GM23248 (cell line): ENCODE measurements at places on chromosomes 6 and 20. TPM values are rescaled to one million over a fixed set of nuclear protein-coding genes. Genes with fewer than 3 reads are reported as not detected.

- H3K27me3 ChIP-seq: no peaks in the 10 kb centered on the region
- H3K27ac ChIP-seq: no peak overlapping the region
- DNase-seq: no peak
- H3K4me1 ChIP-seq: no peaks in the 10 kb centered on the region
These were observed 4.6 kb upstream of the SFT2D1 start for GRCh38 chr6:166346965-166347364.

The NSFL1C gene
- total RNA-seq: 22.2 and 32.0 TPM in 2 replicates

DNA sequence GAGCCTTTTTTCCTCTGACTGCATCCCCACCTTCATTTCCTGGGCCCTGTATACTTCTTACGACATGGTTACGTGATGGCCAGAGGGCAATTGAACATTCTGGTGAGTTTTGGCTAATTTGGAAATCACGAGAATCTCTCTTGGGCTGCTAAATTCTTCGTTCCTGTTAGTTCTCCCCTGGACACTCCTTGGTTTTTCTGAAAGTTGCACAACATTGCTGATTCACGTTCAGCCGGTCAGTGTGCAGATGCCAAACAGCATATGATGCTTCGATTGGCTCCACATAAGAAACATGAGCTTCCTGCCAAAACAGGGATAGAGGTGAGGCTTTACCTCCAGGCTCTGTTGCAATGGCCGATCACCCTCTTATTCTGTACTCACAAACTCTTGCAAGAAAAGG lies 119.4 kb upstream of the LY86 start:
- DNase-seq: peak; percentile 32
- no peaks in the 10 kb centered on the region for H3K4me1 ChIP-seq
- H3K36me3 ChIP-seq: no peaks in the 10 kb centered on the region
- no peaks in the 10 kb centered on the region for H3K27me3 ChIP-seq
- H3K4me3 ChIP-seq: no peak overlapping the region
- no peak overlapping the region for H3K27ac ChIP-seq

- H3K4me1 ChIP-seq: peaks cover 5% of the 10 kb centered on the region; the same call in 1 of the 2 replicates
- no peak overlapping the region for H3K4me3 ChIP-seq
- H3K27me3 ChIP-seq: peaks cover 18% of the 10 kb centered on the region; the same call in 1 of the 2 replicates
- no peak overlapping the region for H3K27ac ChIP-seq
- DNase-seq: no peak
These were observed 38.6 kb upstream of the NOL4L start for GRCh38 chr20:32623667-32624157.

DNA sequence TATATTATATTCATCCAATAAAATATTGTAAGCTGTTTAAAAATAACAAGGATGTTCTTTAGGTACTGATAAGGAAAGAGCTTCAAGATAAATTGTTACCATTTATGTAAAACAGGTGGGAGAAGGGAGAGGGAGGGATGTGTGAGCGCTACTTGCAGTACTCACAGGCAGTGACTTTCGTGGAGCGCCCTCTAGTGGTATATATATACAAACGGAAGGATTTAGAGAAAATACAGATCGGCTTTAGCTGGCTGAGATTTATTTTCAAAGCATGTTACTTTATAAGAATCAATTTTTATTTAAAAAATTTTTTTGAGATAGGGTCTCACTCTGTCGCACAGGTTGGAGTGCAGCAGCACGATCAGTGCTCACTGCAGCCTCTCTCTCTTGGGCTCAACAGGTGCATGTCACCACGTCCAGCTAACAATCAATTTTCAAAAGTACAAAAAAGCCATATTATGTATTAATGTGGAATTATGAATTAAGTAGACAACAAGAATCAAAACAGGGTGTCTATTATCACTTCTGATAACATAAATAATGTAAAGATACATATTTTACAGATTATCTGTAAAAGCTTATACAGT lies 3.3 kb upstream of the MOG start:
- no peak overlapping the region for H3K4me3 ChIP-seq
- peak; percentile 76 for DNase-seq
- no peak overlapping the region for H3K27ac ChIP-seq
- peaks cover 9% of the 10 kb centered on the region for H3K27me3 ChIP-seq

- H3K4me3 ChIP-seq: peak within 1 kb of the TSS; percentile 78
- no peaks in the 10 kb centered on the region for H3K27me3 ChIP-seq
- peaks cover 14% of the 10 kb centered on the region for H3K4me1 ChIP-seq
- no peaks in the 10 kb centered on the region for H3K36me3 ChIP-seq
These were observed at the start of gene ZBTB12 for GRCh38 chr6:31901953-31902643. ZBTB12 (minus strand) TSS chr6:31902086; CDS start chr6:31901305, 781 bp downstream.

DNA sequence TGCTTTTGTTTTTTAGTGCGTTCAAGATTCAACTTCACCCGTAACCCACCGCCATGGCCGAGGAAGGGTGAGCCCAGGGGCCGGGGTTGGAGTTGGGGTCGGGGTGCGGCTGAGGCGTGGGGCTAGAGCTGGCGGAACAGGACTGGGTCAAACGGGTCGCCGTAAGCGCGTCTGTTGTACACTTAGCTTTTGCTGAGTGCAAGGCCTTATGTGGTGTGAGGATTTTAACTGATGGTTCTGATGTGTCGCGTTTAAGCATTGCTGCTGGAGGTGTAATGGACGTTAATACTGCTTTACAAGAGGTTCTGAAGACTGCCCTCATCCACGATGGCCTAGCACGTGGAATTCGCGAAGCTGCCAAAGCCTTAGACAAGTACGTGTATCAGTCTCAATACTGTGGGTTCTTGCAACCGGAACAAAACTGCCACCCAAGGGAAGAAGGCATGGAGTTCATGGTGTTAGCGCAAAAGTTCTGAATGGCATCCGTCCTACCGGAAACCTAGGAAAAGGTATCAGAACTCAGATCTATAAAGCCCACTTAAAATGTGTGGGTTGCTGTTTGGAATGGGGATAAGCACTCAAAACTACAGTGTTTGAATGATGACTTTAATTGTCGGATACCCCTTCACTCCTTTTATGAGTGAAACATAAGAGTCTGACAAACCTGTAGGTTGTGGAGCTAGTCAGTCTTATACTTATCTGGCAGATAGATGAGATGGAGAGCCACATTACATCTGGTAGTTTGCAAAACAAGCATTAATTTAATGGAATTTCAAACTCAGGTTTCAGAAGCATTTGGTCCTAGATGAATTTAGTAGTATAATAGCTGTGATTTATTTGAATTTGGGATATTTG lies 574 bp downstream of the RPS12 start:
- peaks cover 29% of the 10 kb centered on the region for H3K4me1 ChIP-seq
- H3K27me3 ChIP-seq: no peaks in the 10 kb centered on the region
- H3K4me3 ChIP-seq: peak overlapping the region; percentile 97

DNA sequence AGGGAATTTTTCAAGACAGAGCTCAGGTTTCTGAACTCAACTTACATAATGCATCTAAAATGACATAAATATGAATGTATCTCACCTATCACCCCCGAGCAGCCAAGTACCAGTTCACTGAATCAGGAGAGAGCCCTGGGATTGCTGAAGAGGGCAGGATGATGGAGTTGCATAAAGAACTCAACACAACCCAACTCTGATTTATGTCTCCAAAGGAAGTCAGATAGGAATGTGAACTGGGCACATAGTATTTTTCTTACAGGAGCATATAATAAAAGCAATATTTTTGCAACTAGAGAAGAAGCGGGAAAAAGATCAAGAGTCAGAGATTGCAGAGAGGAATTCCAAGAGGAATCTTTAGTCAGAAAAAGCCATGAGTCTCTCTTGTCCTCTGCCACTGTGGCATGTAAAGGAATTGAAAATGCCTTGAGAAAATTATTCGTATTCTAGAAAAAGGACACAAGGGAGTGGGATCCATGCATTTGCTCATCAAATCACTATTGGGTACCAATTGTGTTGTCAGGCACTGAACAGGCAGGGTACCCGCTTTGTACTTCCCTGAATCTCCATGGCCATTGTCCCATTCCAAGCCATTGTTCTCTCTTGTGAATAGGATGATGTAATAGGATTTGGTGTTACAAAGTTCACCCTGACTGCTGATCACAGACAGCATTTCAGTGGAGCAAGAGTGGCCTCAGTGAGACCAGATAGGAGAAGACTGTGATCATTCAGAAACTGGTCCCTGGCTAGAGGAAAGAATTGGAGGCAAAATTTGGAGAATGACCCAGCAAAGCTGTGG lies 16.3 kb downstream of the RIN2 start:
- H3K27ac ChIP-seq: no peak overlapping the region
- H3K4me3 ChIP-seq: no peak overlapping the region
- H3K27me3 ChIP-seq: no peaks in the 10 kb centered on the region
- no peaks in the 10 kb centered on the region for H3K36me3 ChIP-seq
- H3K4me1 ChIP-seq: peaks cover 19% of the 10 kb centered on the region

The PPT2 gene
- 12.8 and 16.2 TPM in 2 replicates for total RNA-seq

The FHL5 gene
- total RNA-seq: not detected in 2 replicates

The ZNF292 gene
- total RNA-seq: 14.1 and 31.5 TPM in 2 replicates

The KCNB1 gene
- total RNA-seq: 0.11 TPM in 1 of 2 replicates, not detected in the other

GRCh38 chr20:50089140-50089786 lies 23.7 kb downstream of the UBE2V1 start:
- no peak for DNase-seq
- H3K27ac ChIP-seq: no peak overlapping the region
- H3K36me3 ChIP-seq: peaks cover 15% of the 10 kb centered on the region

The EDN3 gene
- total RNA-seq: not detected in 2 replicates

- H3K4me3 ChIP-seq: no peak overlapping the region
- no peak overlapping the region for H3K27ac ChIP-seq
These were observed 315.0 kb downstream of the ESR1 start for GRCh38 chr6:152122434-152122833.

The CALHM5 gene
- total RNA-seq: 8.2 and 9.8 TPM in 2 replicates

DNA sequence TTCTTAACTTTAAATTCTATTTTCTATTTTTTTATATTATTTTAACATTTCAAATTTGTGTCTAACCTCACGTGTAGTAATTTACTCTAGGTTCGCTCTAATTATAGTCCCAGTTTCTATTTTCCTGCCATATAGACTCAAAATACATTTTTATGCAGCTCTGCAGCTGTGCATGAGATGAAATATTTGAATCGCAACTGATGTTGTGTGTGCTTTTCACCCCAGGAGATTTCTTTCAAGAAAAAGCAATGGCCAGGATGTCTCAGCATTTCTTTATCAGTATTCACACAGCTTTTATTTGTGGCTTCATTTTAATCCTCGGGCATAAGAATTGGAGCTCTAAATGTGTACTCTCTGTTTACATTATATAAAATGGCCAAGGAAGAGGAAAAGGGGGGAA lies 157.6 kb downstream of the HDGFL1 start:
- H3K36me3 ChIP-seq: no peaks in the 10 kb centered on the region
- no peaks in the 10 kb centered on the region for H3K4me1 ChIP-seq
- no peak overlapping the region for H3K4me3 ChIP-seq
- H3K27me3 ChIP-seq: no peaks in the 10 kb centered on the region

DNA sequence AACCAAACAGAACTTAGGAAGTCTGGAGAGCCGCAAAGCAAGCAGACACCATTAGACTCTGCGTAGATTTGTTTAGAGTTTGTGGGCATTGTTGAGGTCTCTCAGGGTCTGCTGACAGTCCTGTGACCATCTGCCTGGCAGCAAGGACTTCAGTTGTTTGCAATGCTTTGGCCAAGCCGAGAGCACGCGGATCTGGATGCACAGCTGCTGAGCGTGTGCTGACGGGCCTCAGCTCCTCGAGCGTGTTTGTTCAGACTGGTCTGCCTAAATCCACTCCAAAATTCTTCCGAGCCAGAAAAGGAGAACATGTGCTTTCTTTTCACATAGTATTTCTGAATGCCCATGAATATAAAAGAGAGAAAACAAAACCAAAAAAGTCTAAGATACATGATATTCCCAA lies 159.0 kb downstream of the ZNF217 start:
- H3K4me3 ChIP-seq: no peak overlapping the region
- no peaks in the 10 kb centered on the region for H3K4me1 ChIP-seq
- no peaks in the 10 kb centered on the region for H3K27me3 ChIP-seq
- DNase-seq: peak; percentile 18
- 0 out of 2 replicates have a peak, but pooled peaks cover 4% of the 10 kb centered on the region for H3K36me3 ChIP-seq

- no peaks in the 10 kb centered on the region for H3K4me1 ChIP-seq
- H3K4me3 ChIP-seq: no peak overlapping the region
- no peak overlapping the region for H3K27ac ChIP-seq
- H3K27me3 ChIP-seq: no peaks in the 10 kb centered on the region
- no peak for DNase-seq
These were observed 404.2 kb downstream of the THBS2 start for GRCh38 chr6:168849459-168849858.

The PACSIN1 gene
- total RNA-seq: not detected in 2 replicates

DNA sequence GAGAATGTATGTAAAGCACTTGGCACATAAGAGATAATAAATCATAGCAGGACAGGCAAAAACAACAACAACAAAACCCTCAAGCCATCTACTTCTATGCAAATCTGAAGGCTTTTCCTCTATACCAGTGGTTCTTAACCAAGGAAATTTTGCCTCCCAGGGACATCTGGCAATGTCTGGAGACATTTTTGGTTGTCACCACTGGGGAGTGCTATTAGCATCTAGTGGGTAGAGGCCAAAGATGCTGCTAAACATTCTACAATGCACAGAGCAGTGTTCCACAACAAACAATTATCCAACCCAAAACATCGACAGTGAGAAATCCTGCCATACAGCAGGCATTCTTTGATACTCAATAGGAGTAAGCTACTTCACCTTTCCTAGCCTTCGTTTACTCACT lies 28.2 kb downstream of the NDRG3 start:
- H3K36me3 ChIP-seq: 0 out of 2 replicates have a peak, but pooled peaks cover 4% of the 10 kb centered on the region
- peak; percentile 8 for DNase-seq
- no peaks in the 10 kb centered on the region for H3K4me1 ChIP-seq
- no peaks in the 10 kb centered on the region for H3K27me3 ChIP-seq
- no peak overlapping the region for H3K4me3 ChIP-seq

GRCh38 chr6:27837625-27838057 lies 74.6 kb downstream of the OR2B2 start:
- H3K4me1 ChIP-seq: peaks cover 23% of the 10 kb centered on the region
- DNase-seq: peak; percentile 77
- H3K27ac ChIP-seq: peak overlapping the region; percentile 100
- no peaks in the 10 kb centered on the region for H3K27me3 ChIP-seq
- H3K36me3 ChIP-seq: no peaks in the 10 kb centered on the region

GRCh38 chr6:19715167-19715551 lies 122.0 kb upstream of the ID4 start:
- H3K4me3 ChIP-seq: no peak overlapping the region
- no peak overlapping the region for H3K27ac ChIP-seq
- DNase-seq: peak; percentile 13
- H3K27me3 ChIP-seq: no peaks in the 10 kb centered on the region

DNA sequence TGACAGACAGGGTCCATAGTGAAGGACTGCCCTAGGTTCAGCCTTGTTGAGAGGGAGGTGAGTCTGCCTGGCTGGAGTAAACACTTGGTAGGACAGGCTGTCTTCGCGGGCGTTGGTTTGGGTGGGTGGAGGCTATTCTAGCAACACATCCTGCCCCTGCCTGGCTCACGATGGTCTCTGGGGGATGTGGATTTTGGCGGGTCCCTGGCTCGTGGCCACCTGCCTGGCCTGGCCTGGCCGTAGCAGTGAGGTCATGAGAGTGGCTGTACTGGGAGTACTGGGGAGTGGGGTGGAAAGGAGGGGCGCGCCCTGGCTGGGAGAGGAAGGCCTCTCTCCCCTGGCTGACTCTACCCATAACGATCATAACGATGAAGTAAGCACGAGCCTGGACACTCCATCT lies 30.2 kb upstream of the MRPS18A start:
- no peak overlapping the region for H3K27ac ChIP-seq
- no peaks in the 10 kb centered on the region for H3K36me3 ChIP-seq
- 0 out of 2 replicates have a peak, but pooled peaks cover 6% of the 10 kb centered on the region for H3K4me1 ChIP-seq
- DNase-seq: no peak
